ENCODE measurements at places on chromosomes 4 and X. TPM values are rescaled to one million over a fixed set of nuclear protein-coding genes. Genes with fewer than 3 reads are reported as not detected.

Gene FRG2
- polyA plus RNA-seq = not detected

Gene ASMT
- polyA plus RNA-seq = 0.44 TPM

Gene HSFX2
- polyA plus RNA-seq = not detected

Gene CENPVL2
- polyA plus RNA-seq = not detected

Gene DMP1
- polyA plus RNA-seq = not detected

Gene HS6ST2
- polyA plus RNA-seq = 10.9 TPM

Gene SYP
- polyA plus RNA-seq = 3.5 TPM

Gene TMPRSS11B
- polyA plus RNA-seq = 0.04 TPM

Gene VCX2
- not detected for polyA plus RNA-seq

Gene RNF150
- polyA plus RNA-seq = 12.6 TPM

Gene CPXCR1
- polyA plus RNA-seq = not detected

Gene RAP2C
- polyA plus RNA-seq = 30.2 TPM

Gene CTSO
- polyA plus RNA-seq = 67.1 TPM

Gene HTR2C
- polyA plus RNA-seq = 0.20 TPM

Gene TLR6
- 1.5 TPM for polyA plus RNA-seq

Gene UBQLN2
- 38.5 TPM for polyA plus RNA-seq

Gene HTN1
- polyA plus RNA-seq = 0.03 TPM

Gene PCYT1B
- 8.7 TPM for polyA plus RNA-seq

Gene FAM184B
- 0.18 TPM for polyA plus RNA-seq

GRCh38 chrX:80285131-80285773 is 135.0 kb upstream of the TENT5D start:
- DNase-seq = no peak

DNA sequence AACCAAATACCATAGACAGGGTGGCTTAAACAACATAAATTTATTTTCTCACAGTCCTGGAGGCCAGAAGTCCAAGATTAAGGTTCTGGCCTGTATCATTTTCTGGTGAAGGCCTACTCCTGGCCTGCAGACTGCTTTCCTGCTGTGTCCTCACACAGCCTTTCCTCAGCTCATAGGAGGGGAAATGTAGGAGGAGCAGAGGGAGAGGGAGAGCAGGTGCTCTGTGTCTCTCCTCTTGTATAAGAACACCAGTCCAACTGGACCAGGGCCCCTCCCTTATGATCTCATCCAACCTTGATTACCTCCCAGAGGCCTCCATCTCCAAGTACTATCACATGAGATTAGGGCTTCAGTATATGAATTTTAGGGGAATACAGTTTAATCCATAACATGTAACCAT is 34.3 kb downstream of the RAPGEF2 start:
- DNase-seq = no peak

- no peak for DNase-seq
These were observed 56.7 kb downstream of the PROM1 start for GRCh38 chr4:16027114-16027513.

GRCh38 chr4:168521721-168522120 is 24.9 kb downstream of the PALLD start:
- no peak for DNase-seq

GRCh38 chr4:139275281-139275735 is 4.7 kb downstream of the MGARP start:
- no peak for DNase-seq

- no peak for DNase-seq
These were observed 1.4 kb upstream of the LGI2 start for GRCh38 chr4:25032126-25032525.

DNA sequence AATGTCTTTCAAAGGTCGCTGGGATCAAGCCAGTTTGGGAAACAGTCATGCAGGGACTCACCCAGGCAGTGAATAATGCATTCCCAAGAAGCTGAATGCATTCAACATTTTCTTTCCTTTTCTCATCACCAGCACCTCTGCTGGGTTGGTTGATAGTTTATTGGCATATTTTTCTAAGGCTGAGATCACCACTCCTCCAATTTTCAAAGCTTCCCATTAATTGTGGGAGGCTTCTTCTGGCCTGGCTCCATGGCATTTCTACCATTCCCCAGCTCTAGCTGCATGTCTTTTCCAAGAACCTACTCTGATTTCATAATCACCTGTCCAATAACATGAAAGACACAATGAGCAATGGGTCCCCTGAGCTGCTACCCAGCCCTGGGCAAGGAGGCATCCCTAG is 35.8 kb downstream of the CHRDL1 start:
- no peak for DNase-seq

DNA sequence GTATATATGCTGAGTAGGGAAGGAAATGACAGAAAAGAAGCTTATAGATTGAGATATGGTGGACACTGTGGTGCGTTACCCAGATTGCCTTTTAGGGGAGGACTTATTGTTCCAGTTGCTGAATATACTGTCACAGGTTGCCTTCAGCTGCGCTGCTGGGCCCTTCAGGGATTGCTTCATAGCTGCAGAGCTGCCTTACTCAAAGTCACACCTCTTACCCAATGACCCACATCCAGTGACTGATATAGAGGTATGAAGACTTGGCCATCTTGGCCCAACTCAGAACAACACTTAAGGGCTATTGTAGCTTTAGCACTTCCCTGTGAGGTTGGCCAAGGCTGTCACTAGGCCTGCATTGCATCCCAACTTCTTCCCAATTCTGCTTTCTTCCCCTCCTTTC is 63.4 kb upstream of the TMEM164 start:
- DNase-seq = no peak

GRCh38 chr4:6620296-6620695 is 20.2 kb upstream of the MRFAP1 start:
- DNase-seq = no peak

- no peak for DNase-seq
These were observed 147.0 kb downstream of the PDGFC start for GRCh38 chr4:156824451-156825060.

DNA sequence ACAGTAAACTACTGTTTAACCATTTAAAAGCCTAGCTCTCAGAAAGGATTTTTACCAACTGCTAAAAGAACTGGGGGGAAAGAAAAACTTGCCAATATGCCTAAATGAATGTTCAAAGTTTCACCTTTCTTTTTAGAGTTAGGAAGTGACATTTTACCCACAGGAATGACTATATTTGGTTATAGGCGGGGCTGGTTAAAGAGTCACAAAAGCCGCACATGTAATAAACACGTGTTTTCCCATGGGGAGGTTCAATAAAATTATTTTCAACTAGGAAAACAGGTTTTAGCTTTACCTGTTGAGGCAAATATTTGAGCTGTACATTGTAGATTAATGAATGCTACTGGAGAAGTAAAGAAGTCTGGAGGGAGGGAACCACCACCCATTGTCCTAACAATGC is 41.6 kb upstream of the UGDH start:
- DNase-seq = no peak

DNA sequence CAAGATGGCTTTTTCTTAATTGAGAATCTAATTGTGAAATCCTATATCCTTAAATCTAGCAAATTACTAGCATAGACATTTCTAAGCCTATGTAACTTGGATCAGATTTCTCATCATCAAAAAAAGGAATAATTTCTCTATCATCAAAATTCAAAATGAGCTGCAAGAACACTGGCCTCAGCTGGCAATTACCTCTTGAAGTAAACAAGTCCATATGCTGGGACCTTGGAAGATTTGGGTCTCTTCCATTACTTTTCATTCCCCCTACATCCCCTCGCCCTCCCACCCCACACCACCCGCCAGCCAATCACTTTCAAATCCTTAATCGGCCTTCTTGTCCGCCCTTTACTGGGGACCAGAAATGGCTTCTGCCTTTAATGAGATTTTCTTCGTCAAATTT is 23.3 kb upstream of the MBTPS2 start:
- DNase-seq = peak; percentile 71

- no peak for DNase-seq
These were observed 34.5 kb upstream of the LCORL start for GRCh38 chr4:18056030-18056429.

DNA sequence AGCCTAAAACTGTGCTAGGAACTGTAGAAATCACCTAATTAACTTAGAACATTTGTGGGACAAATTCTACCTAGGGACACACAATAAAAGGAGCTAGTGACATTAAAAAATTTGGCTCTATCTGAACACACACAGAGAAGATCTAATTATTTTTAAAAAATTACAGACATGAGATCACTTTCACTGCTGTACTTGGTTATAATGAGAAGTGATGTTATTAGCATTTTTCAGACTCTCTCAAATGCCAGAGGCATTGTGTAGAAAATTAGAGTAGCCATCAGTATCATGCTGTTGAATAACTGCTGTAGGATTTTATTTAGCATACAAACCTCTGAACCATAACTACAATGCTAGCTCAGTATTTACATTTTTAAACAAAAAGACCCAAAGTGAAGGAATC is 109.1 kb upstream of the ANK2 start:
- DNase-seq = no peak

GRCh38 chrX:38009641-38010040 is 3.3 kb downstream of the SYTL5 start:
- no peak for DNase-seq

DNA sequence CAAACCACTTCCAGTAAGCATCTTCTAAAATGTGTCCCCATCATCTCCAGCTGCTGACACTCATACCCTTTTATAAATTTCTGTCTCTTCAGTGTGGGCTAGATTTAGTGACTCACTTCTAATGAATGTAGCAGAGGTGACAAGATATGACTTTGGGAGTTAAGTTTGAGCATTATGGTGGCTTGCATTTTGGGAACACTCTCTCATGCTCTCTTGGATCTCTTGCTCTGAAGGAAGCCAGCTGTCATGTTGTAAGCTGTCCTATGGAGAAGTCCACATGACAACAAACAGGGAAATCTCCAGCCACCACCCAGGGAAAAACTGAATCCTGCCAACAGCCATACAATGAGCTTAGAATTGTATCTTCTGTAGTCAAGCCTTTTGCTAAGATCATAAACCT is 691.3 kb upstream of the PCDH7 start:
- peak; percentile 58 for DNase-seq

DNA sequence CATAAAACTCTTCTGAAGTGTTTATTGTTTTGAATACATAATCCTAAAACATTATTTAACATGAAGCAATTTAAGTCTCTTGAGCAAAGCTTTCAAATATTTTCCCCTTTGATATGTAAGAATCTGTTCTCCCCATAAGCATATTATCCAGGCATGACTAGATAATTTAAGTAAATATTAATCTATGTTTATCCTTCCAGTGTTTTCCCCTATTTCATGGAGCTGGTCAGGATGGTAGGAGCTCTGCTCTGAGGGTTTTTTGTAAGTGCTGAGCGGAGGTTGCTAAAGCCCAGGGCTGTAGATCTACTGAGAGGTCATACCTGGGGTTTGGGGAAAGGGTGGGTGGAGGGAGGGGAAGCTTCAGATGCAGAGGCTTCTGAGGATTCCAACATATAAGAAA is 258.9 kb upstream of the SFRP2 start:
- no peak for DNase-seq

DNA sequence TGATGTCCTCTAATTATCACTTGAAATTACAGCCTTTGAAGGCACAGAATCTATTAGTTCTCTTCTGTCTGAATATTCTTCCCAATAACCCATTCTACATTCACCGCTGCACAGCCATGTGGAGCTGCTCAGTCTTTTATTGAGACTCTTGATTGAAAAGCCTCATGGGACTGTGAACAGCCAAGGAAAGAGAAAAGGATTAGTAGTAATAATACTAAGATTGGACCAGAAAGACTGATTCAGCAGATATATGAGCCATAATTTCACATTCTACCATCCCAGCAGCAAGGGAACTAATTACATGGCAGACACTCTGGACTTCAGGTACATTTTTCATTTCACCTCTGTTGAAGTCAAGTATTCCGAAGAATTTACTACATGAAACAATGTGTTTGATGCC is 2471.7 kb downstream of the ARAP2 start:
- no peak for DNase-seq

DNA sequence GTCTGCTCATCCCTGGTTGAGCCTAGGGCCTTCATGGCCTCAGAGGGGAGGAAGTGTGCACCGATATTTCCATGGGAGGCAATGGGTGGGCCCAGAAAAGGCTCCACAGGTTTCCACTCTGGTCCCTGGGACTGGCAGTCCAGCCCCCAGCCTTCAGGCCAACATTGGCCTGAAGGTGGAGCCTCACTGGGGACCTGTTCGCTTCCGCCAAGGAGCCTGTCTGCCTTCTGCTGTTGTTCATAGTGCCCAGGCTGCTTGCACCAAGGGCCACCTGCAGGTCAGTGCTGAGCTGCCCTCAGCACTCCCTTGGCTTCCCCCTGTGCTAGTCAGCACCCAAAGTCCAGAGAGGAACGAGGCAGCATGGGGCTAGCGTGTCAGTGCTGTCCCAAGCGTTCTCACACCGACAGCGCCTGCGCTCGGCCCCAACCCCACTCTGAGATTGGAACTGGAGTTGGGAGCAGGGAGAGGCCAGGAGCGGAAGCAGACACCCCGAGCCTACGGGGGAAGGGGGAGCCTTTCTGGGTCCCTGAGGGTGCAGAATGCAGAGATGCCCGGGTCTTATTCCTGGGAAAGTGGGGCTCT is 720.7 kb downstream of the PCDH18 start:
- DNase-seq = no peak

GRCh38 chr4:146524663-146525062 is 2.9 kb upstream of the SLC10A7 start:
- no peak for DNase-seq

GRCh38 chrX:66914080-66914479 is 275.2 kb upstream of the EDA2R start:
- peak; percentile 19 for DNase-seq

GRCh38 chr4:121400632-121401031 is 19.8 kb upstream of the QRFPR start:
- no peak for DNase-seq

GRCh38 chr4:83905952-83906351 is 370.0 kb downstream of the GPAT3 start:
- DNase-seq = peak; percentile 16

- DNase-seq = no peak
These were observed 9.0 kb upstream of the TMEM144 start for GRCh38 chr4:158201322-158201721.

GRCh38 chrX:22124098-22124497 is 92.0 kb downstream of the PHEX start:
- DNase-seq = no peak

- DNase-seq = no peak
These were observed 40.8 kb downstream of the EVC start for GRCh38 chr4:5751666-5752375.

DNA sequence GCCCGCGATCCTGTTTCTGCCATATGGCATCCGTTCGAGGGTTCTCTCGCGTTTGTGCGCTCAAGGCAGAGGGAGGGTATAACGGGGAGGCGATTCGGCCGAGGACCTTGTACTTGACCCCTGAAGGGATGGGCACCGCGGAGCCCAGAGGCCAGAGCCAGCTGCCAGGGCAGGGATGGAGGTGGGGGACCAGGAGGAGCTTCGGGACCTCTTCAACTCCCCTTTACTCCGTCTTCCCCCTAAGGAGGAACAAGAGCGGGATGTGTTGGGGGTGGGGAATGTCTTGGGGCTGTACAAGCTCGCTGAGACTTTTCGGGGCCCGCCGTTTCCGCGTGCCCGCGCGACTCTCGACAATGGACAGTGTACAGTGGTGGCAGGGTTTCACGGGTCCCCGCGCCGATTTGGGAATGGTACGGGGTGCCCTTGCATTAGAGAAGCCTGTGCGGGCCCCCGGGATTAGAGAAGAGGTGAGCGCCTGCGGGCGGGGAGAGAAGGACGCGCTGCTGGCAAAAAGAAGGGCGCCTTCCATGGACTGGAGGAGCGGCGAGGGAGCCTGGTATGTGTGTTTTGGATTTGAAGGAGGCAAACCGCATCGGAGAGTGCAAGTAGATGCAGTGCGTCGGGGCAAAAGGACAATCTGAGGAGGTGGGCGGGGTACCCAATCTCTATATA is 760 bp downstream of the UGT8 start:
- no peak for DNase-seq

GRCh38 chr4:75948822-75949444 is 8.1 kb upstream of the NAAA start:
- no peak for DNase-seq

All from right lung (tissue), 10 donors.